Central memory CD8-positive, alpha-beta T cell (primary cell): ENCODE measurements at places on chromosomes 16 and 17.

GRCh38 chr16:68806422-68806821, 36.9 kb upstream of the TANGO6 start:
- DNase-seq: no peak

DNA sequence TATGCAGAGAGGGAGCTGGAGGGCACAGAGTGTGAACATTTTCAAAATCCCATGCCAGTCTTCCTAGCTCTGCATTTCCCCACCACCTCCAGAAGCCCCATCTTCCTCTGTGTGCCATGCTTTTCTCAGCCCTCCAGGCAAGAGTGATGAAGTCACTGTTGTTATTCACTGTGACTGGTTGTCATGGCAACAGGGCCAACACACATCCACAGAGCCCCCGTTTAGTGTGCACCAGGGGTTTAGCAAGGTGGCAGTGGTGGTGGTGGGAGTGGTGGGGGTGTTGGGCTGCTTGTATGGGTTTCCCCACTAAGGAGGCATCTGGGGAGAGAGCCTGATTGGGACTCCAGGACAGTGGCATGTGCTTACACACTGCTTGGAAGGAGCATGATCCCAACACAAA, 309.9 kb upstream of the ASIC2 start:
- DNase-seq: no peak

- DNase-seq: no peak
Observed at GRCh38 chr16:78746718-78747117, 647.3 kb downstream of the WWOX start.

- no peak for DNase-seq
Observed at GRCh38 chr16:64287655-64288528, 834.0 kb downstream of the CDH11 start.

- peak; percentile 63 for DNase-seq
Observed at GRCh38 chr16:53054670-53055485, at the start of gene CHD9. Gene CHD9, plus strand, starts transcription at chr16:53054991. Its CDS starts 101,099 bp downstream, at chr16:53156090.

DNA sequence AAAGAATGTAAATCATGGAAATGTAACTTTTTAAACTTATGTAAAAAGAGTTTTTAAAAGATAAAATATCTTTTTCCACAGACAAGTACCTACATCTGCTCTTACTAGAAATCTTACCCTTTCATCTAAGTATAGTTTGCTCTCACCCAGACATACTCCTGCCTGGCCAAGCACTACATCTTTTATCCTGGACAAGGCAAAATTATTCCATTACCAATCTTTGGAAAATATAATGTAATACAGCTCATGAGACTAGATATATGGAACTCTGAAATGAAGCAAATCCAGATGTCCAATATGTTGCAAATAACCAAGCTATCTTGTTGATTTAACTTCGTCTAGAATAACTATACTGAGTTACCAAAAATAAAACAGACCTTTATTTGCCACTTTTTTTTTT, 50.0 kb downstream of the VMP1 start:
- no peak for DNase-seq

DNA sequence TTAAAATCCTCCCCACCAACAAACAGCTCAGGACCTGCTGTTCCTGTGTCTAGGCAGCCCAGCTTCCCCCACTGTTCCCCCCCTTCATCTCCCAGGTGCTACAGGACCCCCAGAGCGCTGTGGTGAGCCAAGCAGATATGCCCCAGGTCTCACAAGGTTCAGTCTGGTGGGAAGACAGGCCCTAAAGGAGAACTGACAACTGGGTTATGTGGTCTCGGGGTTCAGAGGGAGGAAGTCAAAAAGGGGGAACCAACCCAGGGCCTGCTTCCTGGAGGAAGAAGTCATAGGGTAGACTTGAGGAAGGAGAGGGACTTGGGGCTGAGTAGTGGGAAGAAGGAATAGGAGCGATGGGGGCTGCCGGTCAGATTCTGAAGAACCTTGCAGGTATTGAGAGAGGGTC, 2.6 kb downstream of the RIPOR1 start:
- DNase-seq: no peak

DNA sequence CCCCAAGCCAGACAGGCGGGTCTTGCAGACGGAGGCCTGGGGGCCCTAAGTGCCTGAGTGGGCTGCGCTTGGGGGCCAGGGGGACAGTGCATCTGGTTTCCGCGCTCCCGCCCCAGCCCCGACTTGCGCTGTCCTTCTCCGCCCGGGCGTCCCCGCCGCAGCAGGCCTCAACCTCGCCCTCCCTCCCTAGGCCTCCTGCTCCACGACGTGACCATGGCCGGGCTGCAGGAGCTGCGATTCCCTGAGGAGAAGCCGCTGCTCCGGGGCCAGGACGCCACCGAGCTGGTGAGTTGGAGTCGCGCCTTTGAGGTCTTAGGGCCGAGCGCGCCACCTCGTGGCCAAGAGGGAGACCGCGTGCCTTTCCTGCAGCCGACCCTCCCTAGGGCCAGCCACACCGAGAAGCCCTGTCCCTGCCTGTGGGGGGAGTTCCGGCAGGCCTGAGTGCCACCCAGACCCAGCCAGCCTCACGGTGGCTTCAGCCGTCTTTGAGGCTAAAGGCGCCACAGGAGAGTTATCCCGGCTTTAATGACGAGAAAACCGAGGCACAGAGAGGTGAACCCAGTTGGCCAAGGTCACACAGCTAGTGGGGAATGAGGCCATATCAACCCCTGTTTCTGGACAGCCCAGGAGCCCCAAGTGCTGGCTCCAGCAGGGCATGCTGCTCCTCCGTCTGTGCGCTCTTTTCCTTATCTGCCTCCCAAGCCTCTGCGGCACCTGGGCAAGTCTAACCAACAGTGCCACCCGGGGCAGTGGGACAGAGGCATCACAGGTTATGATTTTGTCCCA, 12.2 kb upstream of the NDRG4 start:
- DNase-seq: peak; percentile 59

GRCh38 chr16:10646581-10647263, 48.0 kb downstream of the TEKT5 start:
- DNase-seq: no peak

DNA sequence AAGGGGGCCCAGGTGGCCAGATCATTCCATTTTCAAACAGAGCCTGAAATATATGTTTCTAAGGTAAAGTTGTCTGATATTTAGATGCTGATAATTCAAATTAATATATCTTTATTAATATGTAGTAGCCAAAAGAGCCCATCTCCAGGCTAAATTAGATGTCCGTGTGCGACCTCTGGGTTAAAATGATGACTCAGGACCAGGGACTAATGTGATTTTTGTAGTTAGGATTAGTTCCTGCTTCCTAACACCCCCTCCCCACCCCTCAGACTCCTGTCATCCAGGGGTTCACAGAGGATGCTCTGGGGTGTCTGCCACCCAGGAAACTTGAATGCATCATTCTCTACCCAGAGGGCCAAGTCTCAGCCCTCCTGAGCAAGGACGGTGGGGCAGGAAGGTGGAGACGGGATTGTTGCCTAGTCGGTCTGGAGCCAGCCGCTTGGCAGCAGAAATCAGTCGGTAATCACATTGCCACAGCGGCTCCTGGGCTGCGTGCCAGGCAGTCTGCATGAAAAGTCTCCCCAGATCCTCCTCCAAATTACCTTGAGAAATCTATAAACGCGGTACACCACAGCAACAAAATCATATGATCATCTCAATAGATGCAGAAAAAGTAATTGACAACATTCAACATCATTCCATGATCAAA, 29.8 kb downstream of the CNGB1 start:
- DNase-seq: no peak

GRCh38 chr16:30605158-30605557, 5.0 kb downstream of the ZNF689 start:
- no peak for DNase-seq

GRCh38 chr17:17783825-17784656, 52.7 kb downstream of the SREBF1 start:
- DNase-seq: no peak

DNA sequence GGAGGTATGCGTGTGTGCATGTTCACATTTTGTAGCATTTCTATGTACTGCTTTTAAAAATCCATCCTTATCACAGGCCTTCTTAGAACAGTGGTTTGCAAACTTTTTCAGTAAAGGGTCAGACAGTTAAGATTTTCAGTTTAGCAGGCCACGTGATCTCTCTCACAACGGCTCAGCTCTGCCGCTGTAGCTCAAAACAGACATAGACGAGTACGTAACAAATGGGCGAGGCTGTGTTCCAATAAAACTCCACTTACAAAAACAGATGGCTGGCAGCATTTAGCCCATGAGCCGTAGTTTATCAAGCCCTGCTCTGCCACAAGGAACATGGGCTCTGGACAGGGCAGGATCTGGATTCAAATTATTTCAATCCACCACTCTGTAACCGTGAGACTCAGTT, 141.8 kb downstream of the XYLT1 start:
- DNase-seq: no peak

DNA sequence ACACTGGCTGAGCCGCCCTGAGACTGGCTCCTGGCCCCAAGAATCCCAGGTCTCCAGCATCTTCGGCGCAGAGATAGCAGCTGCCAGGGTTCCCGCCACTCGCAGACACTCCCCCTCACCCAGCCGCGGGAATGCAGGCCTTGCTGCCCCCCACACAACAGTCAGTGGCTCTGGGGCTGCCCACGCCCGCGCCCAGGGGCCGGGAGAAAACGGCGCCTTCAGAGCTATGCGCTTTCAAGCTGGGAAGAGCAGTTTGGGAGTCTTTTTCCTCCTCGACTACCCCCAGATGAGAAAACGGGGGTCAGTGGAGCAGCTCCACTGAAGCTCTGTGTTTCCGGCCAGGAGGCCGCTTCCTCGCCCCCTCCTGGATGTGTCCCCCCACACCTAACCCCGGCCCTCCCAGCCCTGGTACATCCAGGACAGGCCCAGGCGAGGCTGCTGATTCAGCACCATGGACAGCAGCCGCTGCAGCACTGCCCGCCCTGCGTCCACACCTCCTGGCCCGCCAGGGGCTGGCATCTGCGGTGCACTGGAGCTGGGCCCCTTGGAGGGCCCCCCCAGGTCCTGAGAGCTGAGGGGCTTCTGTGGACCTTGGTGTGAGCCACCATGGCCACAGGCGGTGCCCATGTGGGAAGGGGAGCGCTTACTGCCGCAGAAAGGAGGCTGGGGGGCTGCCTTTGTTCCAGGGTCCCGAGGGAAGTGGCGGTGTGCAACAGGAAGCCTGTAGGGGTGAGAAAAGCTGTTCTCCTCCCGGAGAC, 35.7 kb downstream of the CACNA1H start:
- DNase-seq: peak; percentile 28

- DNase-seq: no peak
Observed at GRCh38 chr17:10396524-10397163, 23.8 kb upstream of the MYH13 start.

DNA sequence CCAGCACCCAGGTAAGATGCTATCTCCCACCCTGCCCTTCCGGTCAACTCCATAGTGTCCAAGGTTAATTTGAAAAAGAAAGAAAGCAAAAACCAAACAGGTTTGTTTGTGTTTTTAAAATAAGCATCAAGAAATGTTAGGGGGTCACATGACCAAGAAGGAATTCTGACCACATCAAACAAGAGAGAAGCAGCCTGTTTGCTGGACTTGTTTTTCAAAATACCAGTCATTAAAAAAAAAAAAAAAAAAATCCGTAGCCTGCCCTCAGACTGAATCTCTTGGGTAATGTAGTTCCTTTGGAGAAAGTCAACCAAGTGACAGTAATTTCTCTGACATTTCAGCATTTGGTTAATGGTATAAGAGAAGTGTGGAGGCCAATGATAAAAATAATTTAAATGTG, 38.4 kb downstream of the HNF1B start:
- DNase-seq: no peak

- DNase-seq: no peak
Observed at GRCh38 chr16:85126705-85127378, 14.6 kb upstream of the CIBAR2 start.

DNA sequence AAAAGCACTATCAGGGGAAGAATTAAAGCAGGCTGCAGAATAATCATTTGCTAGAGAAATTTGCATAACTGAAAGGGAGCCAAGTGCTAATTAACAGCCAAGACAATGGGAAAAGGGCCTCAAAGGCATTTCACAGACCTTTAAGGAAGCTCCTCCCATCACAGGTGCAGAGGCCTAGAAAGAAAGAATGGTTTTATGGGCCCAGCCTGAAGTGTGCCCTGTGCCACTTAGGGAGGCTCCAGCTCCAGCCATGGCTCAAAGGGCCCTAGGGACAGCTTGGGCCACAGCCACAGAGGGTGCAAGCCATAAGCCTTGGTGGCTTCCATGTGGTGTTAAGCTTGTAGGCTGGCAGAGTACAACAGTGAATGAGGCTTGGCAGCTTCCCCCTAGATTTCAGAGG, 50.1 kb downstream of the RNF112 start:
- DNase-seq: no peak

DNA sequence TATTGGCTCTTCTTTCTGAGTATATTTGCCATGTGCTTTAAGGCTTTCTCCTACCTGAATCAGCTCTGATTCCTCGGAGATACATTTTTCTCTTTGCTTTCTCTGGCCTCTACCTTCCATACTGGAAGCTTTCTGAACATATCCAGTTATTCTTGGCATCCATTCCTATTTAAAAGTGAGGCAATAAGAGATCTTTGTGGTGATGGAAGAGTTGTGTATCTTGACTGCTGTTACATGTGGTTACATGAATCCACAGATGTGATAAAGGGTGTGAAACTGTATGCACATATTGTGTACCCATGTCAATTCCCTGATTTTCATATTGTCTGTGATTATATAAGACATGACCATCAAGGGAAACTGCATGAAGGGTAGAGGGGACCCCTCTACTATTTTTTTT, 24.4 kb downstream of the UBE2O start:
- DNase-seq: no peak

GRCh38 chr16:62149631-62150030, 113.4 kb upstream of the CDH8 start:
- DNase-seq: no peak

DNA sequence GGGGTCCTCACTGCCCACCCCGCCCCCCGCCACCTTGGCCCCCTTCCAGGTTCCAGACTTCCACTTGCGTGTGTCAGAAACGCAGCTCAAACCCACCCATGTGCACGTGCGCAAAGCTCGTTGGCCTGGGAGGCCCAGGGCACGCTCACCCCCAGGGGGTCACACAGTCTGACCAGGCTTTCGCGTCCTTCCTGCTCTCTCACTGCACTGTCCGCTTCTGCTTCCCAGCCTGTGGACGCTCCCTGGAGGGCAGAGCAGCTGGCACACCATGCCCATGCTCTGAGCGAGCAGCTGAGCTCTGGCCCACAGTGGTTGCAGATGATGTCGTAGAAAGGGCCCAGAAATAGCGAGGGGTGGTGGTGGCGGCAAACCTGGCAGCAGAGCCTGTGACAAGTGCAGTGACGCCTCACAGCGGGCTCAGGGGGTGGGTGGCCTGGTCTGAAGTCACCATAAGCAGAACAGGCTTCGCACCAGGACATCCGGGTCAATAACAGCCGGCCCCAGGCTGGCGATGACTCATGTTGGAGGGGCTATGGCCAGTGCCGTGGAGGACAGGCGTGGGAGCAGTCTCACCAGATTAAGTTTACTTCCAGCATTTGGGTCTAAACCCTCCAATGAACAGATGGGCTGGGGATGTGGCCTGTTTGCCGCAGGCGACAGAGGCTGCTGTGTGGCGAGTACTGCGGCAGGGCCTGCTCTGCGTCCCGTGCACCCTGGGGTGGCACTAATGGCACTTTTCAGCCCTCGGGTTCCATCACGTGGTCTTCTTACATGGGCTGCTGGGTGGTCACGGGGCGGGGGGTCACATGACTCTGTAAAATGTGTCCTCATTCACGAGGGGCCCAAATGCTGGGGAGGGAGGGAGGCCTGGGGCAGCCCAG, 49.0 kb downstream of the NT5M start:
- DNase-seq: no peak
